Right renal pelvis (tissue), 4 donors: ENCODE measurements at places on chromosomes 1 and 21.

- no peak for DNase-seq
Observed at GRCh38 chr21:46119637-46120271, 21.8 kb downstream of the COL6A2 start.

DNA sequence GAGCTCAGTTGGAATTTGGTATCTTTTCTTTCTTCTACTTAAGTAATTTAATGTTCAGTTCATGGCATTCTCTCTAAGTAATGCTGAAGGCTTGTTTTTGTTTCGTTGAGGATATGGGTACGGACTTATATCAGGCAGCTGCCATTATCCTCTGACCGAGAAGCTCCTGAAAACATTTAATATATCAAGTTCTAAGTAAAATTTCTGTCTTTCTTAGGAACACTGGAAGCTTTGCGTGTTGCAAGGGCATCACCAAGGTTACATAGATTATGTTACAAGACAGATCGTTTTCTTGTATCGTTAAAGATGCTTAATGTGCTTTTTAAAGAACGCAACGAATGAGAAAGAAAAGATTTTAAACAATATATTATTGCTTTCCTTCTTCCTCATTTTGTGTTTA lies 1.0 kb upstream of the GALNT2 start:
- DNase-seq = no peak

DNA sequence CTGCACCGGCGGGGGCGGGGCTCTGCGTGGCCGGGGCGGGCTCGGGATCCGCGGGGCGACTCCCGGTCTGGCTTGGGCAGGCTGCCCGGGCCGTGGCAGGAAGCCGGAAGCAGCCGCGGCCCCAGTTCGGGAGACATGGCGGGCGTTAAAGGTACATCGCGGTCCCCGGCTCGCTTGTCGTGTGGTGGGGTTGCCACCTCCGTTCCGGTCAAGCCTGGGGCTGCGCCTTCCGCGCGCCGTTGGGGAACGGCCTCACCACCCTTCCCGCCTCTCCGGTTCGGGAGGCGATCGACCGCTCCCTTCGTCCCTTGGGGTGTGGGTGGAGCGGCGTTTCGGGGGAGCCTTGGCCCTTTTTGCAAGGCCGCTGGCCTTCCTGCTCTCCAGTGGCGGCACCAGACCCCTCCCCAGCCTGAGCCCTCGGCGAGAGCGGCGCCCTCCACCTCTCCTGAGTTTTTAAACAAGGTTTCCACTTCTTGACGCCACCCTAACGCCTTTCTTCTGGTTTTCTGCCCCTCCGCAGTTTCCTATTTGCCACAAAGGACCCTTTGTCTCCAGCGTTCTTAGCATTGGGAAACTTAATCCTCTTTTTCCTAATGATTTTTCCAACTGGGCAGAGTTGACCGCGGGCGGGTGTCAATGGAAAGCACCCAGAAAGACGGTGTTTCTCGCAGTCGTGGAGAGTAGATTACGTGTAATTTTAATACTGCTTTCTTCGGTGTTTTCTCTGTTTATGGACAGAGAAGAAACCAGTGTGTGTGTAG lies at the start of the genes LEPR and LEPROT:
LEPR (plus strand) TSS at position 79 of the 761 bp plus-strand sequence. CDS start 144,898 bp downstream, outside the sequence.
LEPROT (plus strand) TSS at position 79 of the 761 bp plus-strand sequence; CDS start at position 136, 57 bp downstream.
- no peak for DNase-seq

GRCh38 chr1:164675342-164675904 lies 116.4 kb downstream of the PBX1 start:
- no peak for DNase-seq

DNA sequence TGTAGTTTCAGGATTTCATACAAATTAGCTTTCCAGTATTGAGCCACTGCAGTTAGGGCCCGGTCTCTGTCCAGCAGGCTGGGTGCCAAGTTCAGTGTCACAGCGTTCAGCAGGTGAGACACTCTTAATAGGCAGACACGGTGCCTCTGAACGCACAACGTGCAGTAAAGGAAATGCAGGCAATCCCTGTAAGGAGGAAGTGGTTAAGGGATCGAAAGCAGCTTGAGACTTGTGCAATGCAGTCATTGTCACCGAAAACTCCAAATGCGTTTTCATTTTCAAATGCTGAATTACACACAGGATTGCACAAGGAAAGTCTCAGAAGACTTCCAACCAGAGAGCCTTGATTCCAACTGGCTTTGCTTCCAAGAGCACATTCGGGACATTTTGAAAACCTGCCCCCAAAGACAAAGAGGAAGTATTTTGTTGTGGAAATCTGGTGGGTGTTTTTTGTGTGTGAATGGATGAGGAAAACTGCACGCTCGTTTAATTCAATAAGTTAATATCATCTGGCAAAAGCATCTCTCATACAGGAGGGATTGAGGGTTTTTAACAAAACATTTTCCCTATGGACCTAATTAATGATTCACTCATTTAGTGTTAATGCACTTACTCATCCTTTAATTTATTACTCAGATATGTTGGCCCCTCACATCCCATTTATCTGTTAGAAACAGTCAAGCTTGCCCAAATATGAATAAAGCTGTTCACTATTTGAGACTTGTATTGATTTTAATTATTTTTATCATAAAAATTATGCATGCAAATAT lies 61.6 kb downstream of the PTGS2 start:
- no peak for DNase-seq

- DNase-seq = no peak
Observed at GRCh38 chr1:75208862-75209261, 74.7 kb downstream of the LHX8 start.

- no peak for DNase-seq
Observed at GRCh38 chr1:10693497-10694273, 102.8 kb downstream of the CASZ1 start.
